Stimulated activated CD4-positive, alpha-beta T cell treated with anti-CD3 and anti-CD28 coated beads, TNF-alpha, amount 100 ng/mL, for 1 hour (primary cell): ENCODE measurements at places on chromosomes 2 and 18.

- no peak for DNase-seq
These were observed 358.2 kb upstream of the UBE2E3 start for GRCh38 chr2:180621941-180622918.

- DNase-seq: no peak
These were observed 17.6 kb downstream of the CDC42EP3 start for GRCh38 chr2:37653805-37654378.

GRCh38 chr2:222993920-222994650 lies 57.9 kb upstream of the KCNE4 start:
- DNase-seq: no peak

GRCh38 chr2:33068261-33068660 lies 121.5 kb downstream of the LTBP1 start:
- DNase-seq: no peak

GRCh38 chr2:20062615-20063545 lies 11.5 kb upstream of the LAPTM4A start:
- DNase-seq: no peak

DNA sequence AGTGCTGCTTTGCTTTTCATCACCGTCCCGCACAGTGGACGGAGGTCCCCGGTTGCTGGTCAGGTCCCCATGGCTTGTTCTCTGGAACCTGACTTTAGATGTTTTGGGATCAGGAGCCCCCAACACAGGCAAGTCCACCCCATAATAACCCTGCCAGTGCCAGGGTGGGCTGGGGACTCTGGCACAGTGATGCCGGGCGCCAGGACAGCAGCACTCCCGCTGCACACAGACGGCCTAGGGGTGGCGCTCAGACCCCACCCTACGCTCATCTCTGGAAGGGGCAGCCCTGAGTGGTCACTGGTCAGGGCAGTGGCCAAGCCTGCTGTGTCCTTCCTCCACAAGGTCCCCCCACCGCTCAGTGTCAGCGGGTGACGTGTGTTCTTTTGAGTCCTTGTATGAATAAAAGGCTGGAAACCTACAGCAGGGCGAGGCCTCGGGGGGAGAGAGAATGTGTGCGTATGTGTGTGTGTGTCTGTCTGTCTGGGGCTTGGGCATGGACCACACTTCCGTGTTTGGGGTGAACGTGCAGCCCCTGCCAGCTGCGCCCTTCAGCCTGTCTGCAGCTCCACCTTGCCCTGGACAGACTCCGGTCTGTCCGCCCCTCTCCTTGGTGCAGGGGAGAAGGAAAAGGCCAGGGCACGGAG lies 32.3 kb downstream of the GPC1 start:
- DNase-seq: no peak

DNA sequence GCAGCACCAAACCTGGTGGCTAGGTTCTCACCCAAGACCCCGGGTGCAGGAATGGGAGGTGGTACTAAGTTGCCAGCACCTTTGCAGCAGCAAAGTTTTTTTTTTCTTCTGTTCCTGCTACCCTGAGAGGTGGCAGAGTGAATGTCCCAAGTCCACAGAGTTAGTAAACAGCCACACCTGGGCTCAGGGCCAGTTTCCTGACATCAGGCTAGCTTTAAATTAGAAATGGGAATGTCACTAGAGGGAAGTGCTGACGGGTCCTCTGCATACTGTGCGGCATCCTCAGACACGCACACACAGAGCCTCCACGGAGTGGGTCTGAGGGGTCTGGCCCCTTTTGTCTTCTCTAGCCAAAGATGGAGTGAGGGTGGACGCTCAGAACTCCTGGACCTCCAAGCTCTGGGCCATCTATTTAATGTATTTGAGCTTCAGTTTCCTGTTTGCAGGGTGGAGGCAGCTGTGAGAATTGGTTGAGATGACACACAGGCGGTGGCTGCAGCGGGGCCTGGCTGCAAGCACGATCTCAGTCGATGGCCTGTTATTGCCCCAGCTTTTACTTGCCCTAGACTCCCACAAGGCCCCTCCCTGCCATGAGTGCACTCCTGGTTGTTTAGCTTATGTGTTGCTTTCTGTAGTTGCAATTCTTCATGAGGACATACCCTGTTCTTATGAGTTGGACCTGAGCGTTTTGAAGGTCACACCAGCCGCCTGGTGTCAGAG lies 751.4 kb upstream of the HS6ST1 start:
- DNase-seq: no peak

- no peak for DNase-seq
These were observed 1644.3 kb upstream of the NXPH2 start for GRCh38 chr2:140424471-140424870.

- no peak for DNase-seq
These were observed 6.6 kb downstream of the GKN2 start for GRCh38 chr2:68946117-68946516.

DNA sequence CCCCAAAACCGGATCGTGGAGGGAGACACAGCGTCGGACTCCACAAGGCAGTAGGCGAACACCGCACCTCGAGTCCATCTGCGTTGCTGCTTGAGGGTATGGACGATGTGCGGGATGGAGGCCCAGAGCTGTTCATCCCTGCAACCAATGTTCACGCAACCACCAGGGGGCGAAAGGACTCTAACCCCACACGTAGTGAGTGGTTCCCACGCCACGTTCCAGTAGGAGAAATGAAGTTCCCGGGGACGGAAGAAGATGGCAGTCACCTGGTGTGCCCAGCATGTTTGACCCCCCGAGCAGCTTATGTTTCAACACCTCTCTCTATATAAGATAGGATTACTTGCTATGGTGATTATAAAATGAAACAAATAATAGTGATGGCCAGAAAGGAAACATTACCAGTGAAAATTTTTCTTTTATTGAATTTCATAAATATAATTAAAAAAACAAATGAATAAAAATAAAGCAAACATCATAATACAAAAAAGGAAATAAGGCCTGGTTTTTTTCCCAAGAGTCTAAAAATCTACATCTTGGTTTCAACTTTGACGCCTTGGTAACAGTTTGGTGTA lies 184.3 kb downstream of the SH3BP4 start:
- DNase-seq: peak; percentile 22

DNA sequence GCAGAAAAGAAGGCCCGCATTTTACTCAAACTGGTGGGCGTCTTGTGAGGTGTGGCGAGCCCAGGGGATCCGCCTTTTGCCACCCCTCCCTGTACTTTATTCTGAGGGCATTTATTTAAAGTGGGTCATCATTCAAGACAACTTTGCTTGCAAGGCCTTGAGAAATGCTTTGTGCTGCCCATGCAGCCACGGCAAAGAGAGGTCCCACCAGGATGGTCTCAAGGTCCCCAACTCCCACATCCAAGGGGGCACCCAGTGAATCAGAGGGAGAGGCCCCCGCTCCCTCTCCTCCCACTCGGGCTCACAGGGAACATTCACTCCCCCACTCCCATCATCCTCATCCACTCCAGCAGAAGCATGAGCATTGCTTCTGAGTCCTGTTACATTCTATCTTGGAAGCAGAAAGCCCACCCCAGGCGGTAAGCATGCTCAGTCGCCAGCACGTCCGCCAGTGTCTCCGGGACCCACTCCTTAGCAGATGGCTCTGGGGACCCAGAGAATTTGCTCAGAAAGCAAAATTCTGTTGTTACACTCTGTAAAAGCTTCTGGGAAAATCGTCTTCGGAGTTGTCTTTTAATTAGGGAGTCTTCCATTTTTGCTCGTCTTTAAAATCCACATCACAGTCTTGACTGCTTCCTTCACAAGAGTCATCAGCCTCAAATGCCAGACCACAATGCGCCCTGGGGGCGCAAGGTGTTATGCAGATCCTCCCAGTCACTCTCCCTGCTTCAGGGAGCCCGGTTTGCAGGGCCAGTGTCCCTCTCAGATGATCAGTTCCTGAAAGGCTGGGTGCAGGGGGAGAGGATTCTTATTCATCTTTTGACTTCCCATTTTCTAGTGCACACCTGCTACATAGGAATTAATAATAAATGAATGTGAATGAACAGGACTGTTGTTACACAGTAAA lies 99.4 kb upstream of the NCK2 start:
- DNase-seq: no peak

- no peak for DNase-seq
These were observed 284.6 kb downstream of the CNTNAP5 start for GRCh38 chr2:124309563-124310138.

DNA sequence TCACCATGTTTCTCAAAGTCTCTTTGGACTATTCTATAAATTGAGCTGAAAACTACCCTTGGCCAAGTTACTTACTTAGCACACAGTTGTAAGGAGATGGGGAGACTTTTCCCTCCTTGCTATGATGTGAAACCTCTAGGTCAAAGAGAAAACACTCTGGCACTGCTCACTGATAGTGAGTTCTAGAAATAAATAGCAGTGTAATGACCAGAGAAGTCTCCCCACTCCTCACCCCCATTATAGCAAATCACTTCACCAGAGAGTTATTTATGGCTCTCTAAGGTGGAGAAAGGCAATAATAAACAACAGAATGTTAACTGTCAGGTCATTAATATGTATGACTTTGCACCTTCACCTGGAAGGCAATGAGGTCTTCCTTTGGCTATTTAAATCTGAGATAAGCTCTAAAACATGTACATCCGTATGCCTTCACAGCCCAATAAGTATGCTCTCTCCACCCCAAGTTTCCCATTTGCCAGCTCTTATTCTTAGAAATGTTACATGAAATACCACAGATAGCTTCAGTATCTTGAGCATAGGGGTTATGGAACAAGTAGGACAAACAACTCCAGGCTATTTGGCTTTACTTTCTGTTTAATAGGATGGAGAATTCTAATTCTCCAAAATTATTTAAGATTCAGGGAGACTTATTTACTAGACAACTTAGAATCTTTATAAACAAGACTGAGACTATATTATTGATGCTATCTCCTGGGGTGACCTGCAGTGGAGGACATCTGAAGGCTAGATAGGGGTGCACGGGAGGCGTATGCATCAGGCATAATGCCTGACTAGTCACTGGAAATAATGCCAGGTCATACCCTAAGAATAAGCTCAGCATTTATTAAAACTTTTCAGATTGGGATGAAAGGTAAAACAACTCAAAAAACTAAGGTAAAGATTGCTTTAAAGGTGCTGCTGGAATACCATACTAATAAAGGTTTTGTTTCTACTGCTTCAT lies 65.3 kb upstream of the DTNB start:
- no peak for DNase-seq

DNA sequence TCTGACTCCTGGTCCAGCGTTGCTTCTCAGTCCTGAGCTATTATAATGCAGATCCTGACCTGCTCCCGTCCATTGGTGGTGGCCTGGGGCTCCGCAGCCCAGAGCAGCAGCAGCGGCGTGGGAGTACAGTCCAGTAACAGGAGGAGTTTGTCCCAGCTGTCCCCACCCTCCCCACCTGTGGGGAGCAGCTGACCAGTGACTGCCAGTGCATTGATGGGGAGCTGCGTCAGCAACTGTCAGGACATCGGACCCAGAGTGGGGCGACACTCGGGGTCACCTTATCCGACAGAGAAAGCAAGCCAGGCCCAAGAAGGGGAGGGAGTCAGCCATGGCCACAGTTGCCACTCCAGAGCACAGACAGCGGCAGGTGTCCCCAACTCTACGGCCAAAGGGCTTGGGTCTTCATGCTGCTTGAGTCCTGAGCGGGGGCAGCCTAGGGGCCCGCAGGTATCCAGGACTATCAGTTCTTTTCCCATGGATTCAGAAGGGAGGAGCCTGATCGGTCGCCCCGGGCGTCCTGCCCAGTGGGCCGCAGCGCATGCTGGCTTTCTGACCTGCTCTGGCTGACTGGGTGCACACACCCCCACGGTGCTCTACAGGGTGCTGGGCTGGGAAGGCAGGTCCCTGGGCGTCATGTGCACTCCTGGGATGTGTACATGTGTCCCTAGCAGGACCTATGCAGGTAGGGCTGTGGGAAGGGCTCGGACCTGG lies 29.7 kb downstream of the DNMT3A start:
- no peak for DNase-seq

DNA sequence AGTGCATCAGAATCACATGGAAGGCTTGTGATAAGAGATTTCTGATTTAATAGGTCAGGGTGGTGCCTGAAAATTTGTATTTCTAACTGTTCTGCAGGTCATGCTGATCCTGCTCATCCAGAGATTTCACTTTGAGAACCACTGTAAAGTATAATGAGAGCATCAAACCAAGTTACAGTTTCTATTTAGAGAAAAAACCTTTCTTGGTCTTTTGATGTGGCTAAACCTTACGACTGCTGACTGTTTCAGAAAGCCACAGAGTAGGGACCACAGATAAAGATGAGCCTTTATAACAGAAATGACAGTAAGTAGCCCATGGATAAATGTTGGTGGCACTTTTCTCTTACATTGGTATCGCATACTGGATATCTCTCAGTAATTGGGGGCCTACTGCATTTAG lies 109.4 kb upstream of the FANCL start:
- DNase-seq: no peak

DNA sequence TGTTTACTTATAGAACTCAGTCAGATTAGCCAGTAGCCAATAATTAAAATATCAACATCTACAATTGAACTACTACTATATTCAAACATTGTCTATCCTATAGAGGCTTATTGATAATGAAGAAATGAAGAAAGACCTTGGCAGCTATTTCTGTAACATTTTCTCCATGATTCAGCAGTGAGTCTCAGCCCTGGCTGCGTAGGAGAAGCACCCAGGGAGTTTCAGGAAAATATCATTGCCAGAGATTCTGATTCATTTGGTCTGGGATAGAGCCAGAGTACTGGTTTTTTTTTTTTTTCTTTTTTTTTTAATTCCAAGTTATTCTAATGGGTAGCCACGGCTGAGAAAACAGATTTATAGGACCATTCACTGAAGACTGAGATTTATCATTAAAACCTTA lies 404.8 kb downstream of the TXNL1 start:
- no peak for DNase-seq

GRCh38 chr2:240429341-240429871 lies 6.1 kb upstream of the GPC1 start:
- DNase-seq: no peak

DNA sequence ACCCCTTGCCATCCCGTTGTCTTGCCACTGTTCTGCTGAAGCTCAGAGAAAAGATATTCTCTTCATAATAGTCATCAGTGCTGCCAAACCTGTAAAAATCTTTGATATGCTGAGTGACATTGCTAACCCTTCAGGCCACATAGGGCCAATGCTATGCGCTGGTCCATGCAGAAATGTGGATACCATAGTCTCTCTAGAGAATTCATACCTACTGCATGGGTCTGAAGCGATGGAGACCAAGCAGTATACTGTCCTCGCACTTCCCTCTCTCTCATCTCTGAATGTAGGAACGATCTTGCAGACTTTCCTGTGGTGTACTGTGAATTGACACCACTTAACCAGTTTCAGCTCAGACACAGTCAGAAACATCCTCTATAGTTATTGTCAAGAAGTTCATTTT lies 17.9 kb upstream of the ANKRD44 start:
- no peak for DNase-seq

DNA sequence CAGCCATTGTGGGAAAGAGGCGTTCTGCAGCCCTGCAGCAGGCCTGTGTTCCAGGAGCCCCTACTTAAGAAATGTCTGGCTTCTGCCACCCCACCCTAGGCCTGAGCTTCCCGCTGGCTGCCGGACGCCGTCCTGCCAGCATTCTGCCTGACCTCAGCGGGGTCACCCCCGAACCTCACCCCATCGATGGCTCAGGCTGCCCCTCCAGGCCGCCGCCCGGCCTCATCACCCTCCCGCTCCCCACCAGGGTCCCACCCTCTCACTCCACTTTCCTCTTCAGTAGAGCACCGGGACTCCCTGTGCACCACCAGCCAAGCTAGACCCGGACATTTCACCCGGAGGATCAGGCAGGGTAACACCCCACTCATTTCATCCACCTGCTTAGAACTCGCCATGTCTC lies 73.6 kb upstream of the SALL3 start:
- no peak for DNase-seq
